ENCODE measurements at places on chromosomes 2 and 18.

GRCh38 chr2:64860276-64860885 is 128.8 kb upstream of the SLC1A4 start:
- DNase-seq, result no peak

DNA sequence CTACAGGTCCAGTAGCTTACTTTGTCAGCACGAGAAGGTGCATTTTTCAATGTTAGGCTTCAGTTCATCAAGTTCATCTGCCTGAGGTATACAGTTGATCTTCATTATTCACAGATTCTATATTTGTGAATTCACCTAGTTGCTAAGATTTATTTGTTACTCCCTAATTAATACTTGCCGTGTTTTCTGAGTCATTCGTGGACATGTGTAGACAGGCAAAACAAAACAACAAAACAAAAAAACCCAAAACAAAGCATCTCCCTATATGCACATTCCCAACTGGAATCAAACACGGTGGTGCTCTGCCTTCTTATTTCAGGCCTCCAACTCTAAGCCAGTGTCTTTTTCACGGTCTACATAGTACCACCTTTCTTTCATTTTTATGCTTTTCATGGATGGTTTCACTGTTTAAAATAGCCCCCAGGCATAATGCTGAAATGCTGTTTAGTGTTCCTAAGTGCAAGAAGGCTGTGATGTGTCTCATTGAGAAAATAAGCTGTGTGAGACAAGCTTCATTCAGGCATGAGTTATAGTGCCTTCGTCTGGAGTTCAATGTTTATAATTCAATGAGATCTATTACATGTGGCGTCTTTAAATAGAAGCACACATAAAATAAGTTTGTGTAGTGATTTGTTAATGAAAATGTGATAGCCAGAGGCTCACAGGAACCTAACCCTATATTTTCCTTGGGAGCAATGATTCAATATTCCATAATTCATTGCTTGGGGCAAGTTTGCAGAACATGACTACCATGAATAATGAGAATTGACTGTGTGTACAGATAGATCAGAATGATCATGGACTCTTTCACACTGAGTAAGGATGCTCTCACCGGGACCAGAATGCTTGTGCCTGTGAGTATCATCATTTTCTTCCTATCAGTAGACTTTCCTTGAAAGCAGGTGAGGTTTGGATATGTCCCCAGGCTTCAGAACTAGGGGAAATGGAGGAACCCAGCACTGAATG is 24.6 kb downstream of the ITGB6 start:
- no peak for DNase-seq

- DNase-seq, result no peak
These were observed 170.1 kb downstream of the PARD3B start for GRCh38 chr2:204715361-204715760.

- no peak for DNase-seq
These were observed 63.6 kb downstream of the SPOPL start for GRCh38 chr2:138565230-138565598.

- no peak for DNase-seq
These were observed 26.2 kb downstream of the NCOA1 start for GRCh38 chr2:24517247-24517646.

DNA sequence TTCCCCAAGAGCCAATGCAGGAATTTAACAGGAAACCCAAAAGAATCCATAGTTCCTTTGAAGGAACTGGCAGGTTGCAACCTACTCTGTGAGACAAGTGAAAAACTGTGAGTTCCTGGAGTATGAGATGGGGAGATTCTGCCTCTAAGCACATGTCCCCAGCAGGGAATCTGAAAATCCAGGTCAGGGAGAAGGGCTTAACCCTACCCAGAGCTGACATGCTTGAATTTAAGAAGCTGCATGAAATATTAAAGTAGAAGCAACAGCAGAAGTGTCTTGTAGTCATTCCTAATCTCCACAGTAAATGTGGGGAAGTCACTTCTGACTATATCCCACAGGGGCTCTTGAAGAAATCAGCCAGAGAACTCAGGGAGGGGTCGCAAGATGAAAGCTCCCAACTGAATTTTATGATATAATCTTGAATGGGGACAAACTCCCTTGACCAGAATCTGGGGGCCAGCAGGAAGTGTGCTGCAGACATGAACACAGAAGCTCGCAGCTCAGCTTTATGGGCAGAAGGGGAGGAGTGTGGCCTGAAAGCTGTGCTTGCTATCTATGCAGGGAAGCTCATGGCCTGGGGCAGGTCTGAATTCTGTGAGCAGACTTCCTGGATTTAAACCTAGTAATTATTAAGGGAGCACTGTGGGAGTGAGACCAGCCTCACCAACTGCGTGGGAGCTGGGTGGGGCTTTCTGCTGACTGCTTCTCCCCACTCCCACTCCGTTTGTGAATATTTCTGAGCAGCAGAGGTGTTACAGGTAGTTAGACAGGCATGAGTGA is 184.1 kb upstream of the KYNU start:
- DNase-seq, result no peak

DNA sequence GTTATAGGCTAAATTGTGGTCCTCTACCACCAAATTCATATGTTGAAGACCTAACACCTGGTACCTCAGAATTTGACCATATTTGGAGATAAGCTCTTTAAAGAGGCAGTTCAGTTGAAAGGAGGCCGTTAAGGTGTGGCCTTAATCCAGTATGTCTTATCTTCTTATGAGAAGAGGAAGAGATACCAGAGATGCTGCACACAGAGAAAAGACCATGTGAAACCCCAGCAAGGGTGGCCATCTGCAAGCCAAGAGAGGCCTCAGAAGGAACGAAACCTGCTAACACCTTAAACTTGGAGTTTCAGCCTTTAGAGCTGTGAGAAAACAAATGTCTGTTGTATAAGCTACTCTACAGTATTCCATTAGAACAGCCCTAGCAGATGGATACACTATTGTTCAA is 528.1 kb upstream of the DCC start:
- DNase-seq, result no peak

DNA sequence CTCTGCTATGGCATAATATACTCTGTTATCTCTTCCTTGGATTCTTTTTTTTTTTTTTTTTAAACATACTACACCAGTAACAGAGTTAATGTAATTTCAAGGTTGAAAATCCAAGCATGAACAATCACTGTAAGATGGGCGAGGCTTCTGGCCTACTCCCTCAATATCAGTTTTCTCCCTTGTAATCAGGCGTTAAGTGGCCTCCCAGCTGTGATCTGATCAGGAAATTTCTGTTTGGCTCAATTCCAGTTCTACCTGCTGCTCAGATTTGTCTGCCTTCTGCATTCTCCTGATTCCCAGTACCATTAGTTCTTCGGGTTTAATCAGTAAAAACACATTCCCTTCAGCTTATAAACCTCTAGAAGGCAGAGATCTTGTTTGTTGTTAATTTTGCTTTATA is 18.6 kb downstream of the PRKD3 start:
- peak; percentile 57 for DNase-seq

DNA sequence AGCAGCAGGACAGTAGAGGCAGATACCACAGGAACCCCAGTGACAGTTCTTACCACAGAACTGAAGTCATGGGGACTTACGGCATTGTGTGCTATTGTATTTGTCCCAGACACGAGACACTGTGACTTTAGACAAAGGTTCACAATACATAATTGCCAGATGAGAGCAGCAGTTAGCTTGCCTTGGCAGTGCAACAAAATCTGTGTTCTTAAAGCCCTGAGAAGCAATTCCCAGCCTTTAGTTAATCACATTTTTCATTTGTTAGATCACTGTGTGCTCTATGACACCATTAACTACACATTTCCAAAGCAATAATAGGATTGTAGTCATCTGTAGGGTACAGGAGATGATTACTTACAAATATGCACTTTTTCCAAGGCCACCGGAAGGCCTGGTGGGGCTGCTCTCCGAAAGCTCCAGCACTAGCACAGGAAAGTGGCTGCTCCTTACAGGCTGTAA is 97.5 kb upstream of the LDLRAD4 start:
- DNase-seq, result no peak

DNA sequence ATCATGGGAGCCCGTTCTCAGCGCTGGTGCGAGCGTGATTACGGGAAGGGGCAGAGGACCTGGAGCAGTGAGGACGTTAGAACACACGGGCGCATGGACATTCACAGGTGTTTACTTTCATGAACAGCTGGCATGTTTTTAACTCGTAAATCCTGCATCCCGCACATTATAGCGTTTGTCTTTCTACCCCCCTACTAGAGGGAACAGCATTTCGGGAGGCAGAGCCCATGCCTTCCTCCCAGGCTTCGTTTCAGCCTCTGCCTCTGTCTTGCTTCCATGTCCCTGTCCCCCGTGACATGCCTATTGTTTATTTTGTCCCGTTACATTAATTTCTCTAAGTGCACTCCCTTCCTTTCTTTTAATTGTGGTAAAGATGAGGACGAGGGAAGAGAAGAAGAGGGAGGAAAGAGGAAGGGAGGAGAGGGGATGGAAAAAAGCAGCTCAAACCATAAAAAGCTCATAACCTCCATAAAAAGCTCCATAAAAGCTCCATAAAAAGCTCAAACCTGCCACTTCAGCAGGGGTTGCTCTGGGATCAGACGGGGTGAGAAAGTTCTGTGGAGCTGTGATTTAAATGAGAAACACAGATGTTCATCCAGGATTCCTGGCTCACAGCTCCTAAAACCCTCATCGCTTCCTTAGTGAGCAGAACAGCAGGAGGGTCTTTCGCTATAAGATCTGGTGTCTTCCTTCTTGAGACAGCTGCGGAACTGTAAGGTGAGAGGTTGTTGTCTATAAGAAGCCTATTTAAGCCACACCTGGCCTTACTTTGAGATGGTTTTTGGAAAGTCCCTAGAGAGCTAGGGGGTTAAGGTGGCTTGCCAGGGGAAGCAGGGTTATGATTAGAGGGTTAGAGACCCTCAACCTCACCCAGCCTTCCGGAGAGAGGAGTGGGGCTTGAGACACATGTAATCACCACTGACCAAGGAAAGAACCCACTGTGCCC is 66.6 kb upstream of the SNTG2 start:
- DNase-seq, result no peak

DNA sequence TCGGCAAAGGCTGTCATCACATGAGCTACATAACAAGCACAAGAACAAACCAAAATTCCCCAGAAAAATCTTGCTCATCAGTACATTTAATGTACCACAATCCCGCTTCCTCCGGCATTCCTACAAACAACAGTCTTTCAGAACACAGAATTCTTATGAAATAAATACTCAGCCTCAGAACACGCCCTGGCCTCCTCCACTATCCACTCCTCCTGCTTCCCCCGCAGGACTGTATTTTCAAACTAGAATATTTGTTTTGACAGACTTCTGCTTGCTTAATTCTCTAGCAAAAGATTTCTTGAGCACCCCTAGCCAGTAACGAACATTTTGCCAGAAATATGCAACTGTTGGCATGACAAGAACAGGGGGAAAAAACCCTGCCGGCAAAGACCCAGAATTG is 131.2 kb downstream of the THADA start:
- no peak for DNase-seq

GRCh38 chr2:235212501-235213158 is 260.8 kb downstream of the SH3BP4 start:
- no peak for DNase-seq

DNA sequence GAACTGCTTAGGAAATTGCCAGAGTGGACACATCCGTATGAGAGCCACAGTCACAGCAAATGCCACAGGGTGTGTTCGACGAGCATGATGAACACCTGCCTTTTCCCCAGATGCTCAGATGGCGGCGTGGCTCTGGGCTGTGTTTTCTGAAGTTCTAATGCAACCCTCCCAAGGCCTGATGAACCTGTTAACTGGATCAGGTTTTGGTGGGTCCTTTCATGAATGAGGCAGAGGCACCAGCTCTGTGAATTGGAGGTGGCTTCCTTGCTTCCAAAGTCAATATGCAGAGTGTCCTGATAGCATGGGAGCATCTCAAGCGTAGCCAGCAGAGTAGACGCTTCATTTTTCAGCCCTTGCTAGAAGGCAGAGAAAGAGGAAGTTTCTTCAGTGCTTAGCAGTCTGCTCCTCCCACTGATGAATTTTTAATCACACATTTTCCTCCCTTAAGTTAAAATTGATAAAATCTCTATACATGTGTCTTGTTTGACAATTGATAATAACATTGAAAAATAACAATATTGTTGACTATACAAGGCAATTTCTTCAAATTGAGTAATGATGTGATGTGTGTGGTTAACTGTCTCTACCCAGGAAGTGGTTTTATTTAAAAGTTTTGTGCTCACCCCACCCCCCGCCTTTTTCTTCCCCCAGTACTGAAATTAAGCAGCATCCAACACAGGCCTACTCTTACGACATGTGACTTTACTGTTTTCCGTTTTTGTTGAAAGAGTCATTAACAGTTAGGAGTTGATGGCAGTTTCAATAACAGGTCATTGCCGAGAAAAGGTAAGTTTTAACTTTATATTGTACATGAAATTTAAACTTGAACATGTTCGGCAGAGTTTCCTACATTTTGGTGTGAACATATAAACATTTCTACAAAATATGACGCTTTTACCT is at the start of gene ARHGAP15:
ARHGAP15 (plus strand) TSS at position 739 of the 900 bp plus-strand sequence.
- no peak for DNase-seq

DNA sequence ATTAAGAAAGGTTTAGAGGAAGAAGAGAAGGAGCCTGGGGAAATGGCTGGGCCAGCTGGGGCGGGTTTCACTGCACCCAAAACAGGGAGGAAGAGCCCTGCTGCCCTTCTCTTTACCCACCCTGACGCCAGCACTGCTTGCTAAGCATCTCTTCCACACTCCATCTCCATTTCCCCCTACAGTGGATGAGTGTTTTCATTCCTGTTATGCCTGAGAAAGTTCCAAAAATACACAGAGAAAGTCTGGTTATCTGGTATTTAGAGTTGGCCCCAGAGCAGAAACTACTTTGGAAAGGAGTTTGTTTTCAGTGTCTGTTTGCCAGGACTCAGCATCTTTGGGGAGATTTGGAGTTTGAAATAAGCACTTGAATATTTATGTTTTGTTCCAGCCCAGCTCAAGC is 451.0 kb downstream of the SLC4A3 start:
- DNase-seq, result no peak

GRCh38 chr2:157245846-157246764 is 11.4 kb upstream of the GALNT5 start:
- DNase-seq, result no peak

DNA sequence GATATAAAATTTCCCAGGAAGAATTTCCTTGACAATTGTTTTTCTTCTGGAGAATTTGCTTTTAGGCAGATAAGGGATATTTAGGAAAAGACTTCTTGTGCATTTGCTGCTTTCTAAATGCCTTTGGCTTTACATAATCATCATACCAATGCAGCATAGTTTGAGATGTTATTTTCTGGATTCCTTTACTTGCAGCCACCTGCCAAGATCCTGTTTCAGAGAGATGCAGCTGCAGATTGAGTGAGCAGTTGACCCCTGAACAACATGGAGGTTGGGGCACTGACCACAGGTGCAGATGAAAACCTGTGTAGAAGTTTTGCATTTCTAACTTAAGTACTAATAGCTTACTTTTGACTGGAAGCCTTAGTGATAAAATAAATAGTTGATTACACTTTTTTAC is 257.9 kb downstream of the RPIA start:
- DNase-seq, result no peak

- DNase-seq, result peak; percentile 90
These were observed 7.0 kb downstream of the CTIF start for GRCh38 chr18:48545757-48546321.

- no peak for DNase-seq
These were observed 253.2 kb downstream of the TTC32 start for GRCh38 chr2:19648583-19648982.

DNA sequence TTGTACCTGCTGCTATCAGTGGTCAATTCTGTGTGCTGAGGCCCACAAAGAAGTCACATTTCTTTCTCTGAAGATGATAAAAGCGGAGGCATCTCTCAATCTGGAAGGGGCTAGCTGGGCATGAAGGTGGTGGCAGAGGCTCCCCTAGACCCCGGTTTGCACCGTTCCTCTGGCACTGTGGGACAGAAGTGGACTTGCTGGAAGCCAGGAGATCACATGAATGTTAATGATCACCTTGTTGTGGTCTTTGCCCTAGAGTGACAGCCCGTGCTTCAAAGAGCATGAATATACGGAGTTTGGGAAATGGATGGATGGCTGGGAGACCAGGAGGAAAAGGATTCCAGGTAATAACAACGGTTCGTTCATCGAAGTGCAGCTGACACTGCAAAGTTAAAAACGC is 20.2 kb downstream of the ALLC start:
- no peak for DNase-seq
